Stimulated activated CD8-positive, alpha-beta memory T cell treated with anti-CD3 and anti-CD28 coated beads, Interleukin-4, amount 100 ng/mL, for 4 hours (primary cell): ENCODE measurements at places on chromosomes 6 and 20.

DNA sequence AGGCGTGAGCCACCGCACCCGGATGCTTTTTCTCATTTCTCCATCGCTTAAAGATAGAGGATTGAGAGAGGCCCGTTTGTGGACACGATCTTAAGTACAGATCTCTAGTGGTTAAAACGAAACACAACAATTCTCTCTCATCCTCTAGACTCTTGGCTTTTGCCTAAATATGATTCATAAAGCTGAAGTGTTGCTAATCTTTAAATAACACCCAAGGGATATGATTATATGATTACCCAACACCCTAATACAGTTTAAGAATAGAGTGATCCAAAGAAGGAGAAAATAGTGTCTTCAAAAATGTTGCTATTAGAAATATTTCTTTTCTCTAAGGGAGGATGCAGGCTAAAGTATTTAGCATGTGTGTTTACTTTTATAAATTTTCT is 50.4 kb downstream of the MTHFD1L start:
- DNase-seq, result no peak

GRCh38 chr6:161486361-161487216 is 212.7 kb upstream of the AGPAT4 start:
- no peak for DNase-seq

DNA sequence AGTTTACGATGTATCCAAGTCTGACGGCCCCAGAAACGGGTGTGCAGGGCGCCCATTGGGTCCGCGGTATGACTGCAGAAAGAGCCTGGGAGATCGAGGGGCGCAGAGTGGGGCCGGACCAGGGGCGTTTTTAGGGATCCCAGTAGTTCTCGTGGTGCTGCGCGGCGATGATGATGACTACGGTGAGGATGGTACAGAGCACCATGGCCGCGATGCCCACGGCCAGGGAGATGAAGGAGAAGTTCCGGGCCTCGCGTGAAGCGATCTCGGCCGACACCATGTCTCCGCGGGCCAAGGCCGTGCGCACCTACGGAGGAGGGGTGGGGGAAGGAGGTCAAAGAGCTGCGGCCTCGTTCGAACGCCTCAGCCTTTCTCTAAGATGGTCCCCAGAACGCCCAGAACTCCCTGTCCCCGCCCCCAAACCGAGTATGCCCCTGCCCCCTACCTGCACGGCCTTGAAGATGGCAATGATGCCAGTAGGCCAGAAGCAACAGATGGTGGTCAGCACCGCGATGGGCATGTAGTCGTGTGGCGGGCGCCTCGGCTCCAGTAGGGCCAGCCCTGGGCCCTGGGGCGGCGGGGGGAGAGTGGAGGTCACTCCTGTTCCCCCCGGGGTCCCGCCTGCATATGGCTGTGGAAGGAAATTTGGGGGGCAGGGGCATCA is 2.5 kb downstream of the PRRT1 start:
- DNase-seq, result no peak

- no peak for DNase-seq
Measured at GRCh38 chr20:51387125-51387875, 155.2 kb downstream of the NFATC2 start.
